ENCODE measurements at places on chromosomes 4 and X.
A peak's percentile ranks its signal among the peaks of the same experiment; 100 is the strongest.

DNA sequence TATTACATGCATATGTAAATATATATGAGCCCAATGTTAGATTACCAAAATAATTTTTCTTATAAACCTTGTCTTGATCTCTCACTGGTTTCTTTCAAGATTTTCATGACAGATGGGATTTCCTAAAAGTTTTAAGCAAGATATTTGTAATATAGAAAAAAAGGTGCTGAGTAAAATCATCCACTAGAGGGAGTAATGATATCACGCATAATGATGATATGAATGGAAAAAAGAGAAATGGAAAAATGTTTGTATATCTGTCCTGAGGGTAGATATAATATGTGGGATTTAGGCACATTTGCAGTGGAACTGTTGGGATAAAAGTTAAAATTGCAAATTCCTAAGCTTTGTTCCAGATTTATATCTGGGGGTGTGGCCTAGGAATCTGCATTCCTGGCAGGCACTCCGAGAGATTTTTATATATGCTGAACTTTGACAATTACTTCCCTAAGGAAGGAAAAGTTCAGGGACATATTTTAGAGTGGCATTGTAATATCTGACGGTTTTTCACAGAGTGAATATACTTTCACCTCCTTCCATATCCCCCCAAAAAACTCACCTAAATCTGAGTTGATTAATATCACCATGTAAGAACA, 60.5 kb downstream of the TMA16 start:
- DNase-seq, result peak; percentile 68

DNA sequence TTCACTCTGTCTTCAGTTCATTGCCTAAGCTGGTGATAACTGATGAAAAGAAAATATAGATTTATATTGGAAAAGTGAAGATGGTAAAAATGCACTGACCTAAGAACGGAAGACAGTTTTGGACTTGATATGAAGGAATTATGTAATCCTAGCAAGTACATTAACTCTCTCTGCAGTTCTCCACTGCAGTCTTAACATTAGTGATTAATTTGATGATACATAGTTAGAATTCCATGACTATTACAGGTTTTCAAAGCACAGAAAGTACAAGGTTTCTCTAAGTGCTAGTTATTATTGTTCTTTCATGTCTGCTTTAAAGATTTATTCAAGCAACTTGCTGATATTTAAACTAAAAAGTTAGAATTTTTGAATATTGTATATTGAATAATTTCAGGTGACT, 1591.7 kb upstream of the ADGRL3 start:
- no peak for DNase-seq

- peak; percentile 92 for DNase-seq
Measured at GRCh38 chrX:40169193-40170101, 71.7 kb upstream of the BCOR start.

GRCh38 chr4:72970756-72971155, 98.8 kb downstream of the COX18 start:
- DNase-seq, result no peak

DNA sequence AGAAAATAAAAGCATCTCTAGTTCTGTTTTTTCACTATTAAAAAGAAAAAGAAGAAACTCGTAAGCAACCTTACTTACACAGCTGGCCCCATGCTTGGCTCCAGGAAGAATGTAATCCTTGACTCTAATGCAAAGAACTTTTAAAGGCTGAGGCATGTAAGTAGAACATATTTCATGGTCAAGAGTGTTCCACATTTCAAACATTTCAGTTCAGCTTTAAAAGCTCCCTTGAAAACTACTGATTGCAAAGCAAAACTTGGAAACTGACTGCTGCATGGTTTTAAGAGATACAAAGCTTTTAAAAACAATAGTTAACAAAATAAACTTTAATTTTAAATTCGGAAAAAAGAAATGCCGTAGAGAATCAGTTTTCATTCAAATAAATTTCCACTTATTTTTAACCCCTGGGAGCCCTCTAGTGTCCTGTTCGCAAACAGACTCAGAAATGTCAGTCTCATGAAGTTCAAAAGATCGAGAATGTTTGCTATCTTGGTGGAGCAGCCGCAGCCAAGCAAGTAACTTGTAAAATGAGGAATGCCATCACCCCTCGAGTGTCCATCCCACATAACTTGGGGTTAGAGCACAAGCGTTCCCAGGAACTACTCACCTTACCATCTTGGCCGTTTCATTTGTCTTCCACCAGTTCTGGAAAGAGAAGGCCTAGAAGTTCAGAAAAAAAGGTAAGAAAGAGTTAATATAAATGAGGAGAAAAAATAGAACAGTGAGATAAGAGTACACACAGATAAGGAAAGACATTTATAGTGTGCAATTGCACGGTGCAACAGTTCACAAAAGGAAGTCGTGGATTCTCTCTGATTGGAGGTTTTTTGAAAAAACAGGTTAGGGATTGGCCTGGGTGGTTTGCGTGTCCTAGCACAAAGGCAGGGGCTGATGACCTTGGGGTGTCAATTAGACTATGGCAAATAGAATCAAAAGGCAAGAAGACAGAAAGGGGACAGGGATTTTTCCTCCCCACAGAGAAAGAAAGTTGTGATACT, at the start of gene GASK1B:
Gene GASK1B (minus strand): TSS at position 765 of the 998 bp plus-strand sequence. CDS start 1,650 bp downstream, outside the sequence.
- peak; percentile 29 for DNase-seq

DNA sequence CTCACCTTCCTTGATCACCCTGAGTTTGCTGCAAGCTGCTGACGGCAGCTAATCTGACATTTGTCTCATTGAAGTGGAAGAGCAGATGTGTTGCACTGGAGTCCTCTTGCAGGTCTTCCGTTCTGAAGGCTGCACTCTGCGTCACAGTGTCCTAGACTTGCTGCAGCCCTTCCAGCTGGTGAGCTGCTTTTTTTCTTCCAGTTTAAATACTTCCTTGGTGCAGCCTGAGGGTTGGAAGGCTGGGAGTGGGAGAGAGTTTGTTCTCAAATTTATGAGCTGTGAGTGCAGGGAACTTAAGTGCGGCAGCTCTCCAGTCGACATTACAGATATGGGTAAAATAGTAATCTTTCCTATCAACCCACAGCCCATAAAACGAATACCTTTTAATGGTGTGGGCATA, 303.6 kb upstream of the FAT1 start:
- no peak for DNase-seq

GRCh38 chrX:121864561-121864960, 817.2 kb downstream of the GLUD2 start:
- DNase-seq, result no peak

DNA sequence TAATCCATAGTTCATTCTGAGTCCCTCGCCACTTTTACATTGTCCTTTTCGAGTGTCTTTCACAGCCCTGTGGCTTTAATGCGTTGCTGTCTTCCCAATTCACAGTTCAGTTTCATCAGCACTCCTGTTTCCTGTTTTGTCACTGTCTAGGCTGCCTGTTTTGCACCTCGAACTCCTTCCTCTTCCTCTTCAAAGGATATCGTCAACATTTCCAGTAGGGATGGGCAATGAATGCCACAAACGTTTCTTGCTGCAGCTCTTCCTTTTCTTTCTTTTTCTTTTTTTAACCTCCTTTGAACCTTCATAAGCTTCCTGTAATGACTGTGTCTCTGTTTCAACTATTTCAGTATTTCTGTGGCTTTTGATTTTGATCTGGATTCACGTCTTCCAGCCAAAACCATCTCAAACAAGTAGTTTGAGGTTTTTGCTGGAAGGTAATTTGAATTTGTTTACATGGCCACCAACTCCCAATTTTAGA, 105.4 kb downstream of the ANXA3 start:
- peak; percentile 41 for DNase-seq

DNA sequence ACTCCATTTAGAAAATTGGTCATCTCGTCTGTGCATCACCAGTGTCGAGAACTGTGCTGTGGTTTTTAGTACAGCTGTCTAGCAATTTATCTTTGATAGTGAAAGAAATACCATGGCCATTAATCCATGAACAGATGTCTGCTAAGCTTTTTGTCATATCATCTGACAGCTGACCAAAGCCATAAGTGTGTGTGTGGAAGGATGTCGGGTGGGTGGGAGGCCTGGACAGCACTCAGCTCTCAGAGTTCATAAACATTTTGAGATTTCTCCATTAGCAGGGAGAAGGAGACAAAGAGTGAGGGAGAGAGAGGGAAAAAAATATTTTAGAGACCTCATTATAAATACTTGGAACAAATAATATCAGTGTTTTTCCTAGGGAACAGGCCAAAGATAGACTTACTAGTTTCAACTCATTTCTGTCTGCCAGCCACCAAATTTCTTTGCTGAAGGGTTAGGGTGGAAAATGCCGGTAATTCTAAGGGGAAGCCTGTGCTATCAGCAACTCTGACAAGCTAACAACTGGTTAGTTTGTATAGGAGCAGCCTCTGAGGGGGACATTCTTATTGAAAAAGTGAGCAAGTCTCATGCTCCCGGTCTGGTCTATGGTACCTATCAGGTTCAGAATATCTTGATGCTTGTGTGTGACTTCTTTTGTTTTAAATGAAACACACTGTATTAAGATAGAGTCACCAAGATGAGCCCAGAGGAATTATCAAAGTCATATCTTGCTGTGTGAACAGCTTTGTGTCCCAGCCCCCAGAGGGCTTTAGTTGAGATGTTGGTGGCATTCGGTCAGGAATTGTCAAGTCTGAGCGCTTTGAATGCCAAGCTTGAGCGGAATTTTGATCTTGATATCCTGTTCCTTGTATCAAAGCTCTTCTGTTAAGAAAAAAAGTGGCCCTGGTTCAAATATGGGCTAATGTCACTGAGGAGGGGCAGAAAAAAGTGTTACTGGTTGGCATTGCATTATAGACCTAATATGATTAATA, 41.9 kb upstream of the PDLIM3 start:
- DNase-seq, result no peak

- no peak for DNase-seq
Measured at GRCh38 chrX:146264763-146265375, 447.2 kb downstream of the SLITRK2 start.

GRCh38 chr4:175325230-175325629, 407.1 kb downstream of the ADAM29 start:
- DNase-seq, result no peak

DNA sequence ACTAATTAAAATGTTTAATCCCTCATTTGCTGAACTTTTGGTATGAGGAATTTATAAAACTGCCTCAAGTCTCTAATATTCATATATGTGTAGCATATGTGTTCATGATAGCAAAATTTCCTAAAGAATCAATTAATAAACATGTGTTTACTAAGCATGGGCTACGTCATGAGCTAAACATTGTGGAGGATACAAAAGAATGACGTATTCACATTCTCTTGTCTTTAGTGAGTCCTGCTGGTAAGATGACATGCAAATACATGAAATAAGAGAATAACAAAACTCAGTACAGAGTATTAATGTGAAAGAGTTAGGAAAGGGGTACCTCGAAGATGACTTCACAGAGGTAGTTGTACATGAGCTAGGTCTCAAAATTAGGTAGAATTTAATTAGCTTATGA, 121.9 kb upstream of the POF1B start:
- no peak for DNase-seq

DNA sequence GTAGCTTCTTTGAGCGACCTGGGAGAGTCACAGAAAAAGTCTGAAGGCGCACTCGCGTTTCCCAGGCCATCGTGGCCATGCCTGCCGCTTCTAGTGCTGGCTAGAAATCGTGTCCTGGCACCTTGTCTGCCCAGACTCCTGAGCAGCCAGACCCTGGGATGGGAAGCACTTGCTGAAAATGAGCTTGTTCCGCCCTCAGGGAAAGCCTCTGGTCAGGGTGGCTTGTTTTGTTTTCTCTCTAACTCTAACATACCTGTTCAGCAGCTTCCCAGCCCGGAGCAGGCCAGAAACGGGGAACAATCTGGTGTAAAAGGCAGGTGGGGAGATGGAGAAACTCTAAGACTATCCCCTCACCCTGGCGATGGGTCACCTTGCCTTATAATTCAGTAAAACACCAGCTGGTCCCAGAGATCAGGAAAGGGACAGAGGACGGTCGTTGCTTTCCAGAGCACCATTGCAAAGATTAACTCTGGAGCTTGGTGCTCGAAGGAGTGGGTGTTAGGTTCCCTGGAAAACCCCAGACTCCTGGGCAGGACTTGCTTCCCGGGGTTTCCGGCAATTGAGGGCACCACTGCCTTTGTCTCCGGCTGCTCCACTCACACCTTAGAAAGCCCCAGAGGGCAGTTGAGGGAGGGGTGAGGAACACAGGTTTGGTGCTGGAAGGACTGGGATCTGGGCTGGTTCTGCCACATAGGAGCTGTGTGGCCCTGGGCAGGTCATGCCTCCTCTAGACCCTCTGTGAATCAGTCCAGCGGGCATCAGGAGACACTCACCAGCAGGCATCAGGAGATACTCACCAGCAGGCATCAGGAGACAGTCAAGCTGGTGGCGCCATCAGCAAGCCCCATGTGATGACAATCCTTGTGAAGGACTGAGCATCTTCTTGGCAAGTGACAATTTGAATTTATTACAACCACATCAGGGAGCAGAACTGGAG, 4.5 kb upstream of the SH3TC1 start:
- no peak for DNase-seq

GRCh38 chr4:165454426-165454825, 75.6 kb downstream of the CPE start:
- no peak for DNase-seq

- no peak for DNase-seq
Measured at GRCh38 chr4:134375775-134376174, 174.2 kb upstream of the PABPC4L start.

GRCh38 chr4:185394568-185395237, 1.0 kb downstream of the LRP2BP start:
- peak; percentile 20 for DNase-seq

- no peak for DNase-seq
Measured at GRCh38 chrX:12339921-12340320, 201.6 kb downstream of the FRMPD4 start.

GRCh38 chr4:61320631-61321030, 120.5 kb downstream of the ADGRL3 start:
- DNase-seq, result no peak

DNA sequence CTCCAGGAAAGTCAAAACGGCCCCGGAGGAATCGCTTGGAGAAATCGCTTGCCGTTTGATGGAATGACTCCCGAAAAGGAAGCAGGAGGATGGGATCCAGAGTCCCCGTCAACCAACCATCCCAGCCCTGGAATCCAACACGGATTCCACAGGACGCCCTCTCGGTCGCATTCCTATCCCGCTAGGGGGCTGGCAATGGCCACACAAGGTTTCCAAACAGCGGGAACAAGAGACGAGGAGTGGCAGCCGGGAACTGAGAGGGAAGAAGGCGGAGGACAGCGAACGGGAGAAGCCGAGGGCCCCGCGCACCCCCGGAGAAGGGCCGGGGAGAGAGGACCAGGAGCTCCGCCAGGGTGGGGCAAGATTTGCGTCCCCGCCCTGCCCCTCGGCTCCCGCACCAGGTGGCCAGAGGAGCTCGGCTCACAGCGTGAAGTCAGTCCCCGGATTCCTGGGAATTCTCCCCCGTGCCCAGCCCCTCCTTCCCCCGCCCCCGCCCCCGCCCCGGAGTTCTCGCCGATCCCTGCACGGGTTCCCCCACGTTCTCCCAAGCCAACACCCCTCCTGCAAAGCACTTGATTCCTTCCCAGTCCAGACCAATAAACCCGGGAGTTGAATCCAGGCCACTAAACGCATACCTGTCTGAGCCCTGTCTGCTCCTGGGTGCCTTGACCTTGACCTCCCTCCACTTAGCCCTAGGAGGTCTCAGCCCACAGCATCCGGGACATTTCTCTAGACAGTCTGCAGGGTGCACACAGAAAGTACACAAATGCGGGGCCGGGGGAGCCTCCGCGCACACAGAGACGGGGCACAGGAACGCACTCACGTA, 1.4 kb downstream of the PDZD4 start:
- DNase-seq, result no peak

All from OCI-LY7 (cell line).